ENCODE measurements at places on chromosomes 7 and 10.
A peak's percentile ranks its signal among the peaks of the same experiment; 100 is the strongest.

DNA sequence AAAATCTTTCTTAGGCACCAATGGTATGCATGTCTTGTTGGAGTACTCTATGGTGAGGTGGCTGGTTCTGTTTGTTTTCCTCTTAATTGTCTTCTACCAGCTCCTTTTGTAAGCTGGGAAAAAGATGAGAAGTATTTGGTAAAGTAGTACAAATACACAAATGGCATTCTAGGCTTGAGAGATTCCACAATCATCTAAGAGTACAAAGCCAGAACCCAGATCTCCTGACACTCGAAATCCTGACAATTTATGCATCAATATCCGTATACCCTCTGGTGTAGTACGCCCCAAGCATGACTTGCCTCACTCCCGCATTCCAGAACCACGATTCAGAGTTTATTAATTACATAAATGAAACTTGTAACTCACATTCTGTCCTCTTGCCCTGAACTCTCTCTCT lies 43.5 kb downstream of the CDCA7L start:
- DNase-seq = no peak

DNA sequence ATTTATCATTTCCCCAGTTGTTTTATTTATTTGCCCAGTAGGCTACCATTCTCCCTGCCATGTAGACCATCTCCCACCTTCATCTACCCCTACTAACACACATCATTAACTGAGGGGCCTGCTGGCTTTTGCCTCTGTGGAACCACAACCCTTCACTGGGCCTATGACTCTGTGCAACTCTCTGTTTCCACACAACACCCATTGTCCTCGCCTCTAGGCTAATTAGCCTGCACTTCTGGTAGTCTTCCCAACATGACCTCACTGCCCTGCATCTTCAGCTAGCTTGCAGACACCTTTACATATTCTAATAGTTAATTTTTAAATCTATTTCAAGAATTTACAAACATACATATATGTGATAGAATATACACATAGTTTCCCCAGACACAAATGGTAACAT lies 7.5 kb downstream of the ANKIB1 start:
- no peak for DNase-seq

GRCh38 chr10:28291881-28292297 lies 11.0 kb downstream of the MPP7 start:
- peak; percentile 27 for DNase-seq

DNA sequence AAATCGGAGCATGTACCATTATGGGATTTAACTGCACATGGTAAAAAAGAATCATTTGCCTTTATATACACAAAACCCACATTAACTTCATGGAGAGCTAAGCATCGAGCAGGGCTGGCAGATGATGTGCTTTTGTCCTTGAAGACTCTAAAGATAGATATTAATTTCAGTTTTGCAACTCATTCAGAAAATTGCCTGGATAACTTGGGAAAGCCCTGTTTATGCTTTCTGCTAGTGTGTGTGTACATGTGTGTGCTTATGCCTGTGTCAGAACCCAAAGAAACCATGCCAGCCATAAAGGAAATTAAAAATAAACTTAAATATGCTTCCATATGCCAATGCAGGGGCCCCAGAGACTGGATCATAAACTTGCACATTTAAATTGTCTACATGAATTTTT lies 640.0 kb downstream of the PARD3 start:
- DNase-seq = no peak

- DNase-seq = no peak
Measured at GRCh38 chr10:62166331-62167131, 102.1 kb downstream of the RTKN2 start.

GRCh38 chr10:78475437-78475836 lies 441.8 kb downstream of the RPS24 start:
- no peak for DNase-seq

GRCh38 chr10:72316386-72316700 lies 38.4 kb downstream of the DNAJB12 start:
- DNase-seq = no peak

- DNase-seq = no peak
Measured at GRCh38 chr7:150382844-150383225, 3.7 kb downstream of the ZNF775 start.

GRCh38 chr10:110200503-110200902 lies 6.9 kb upstream of the MXI1 start:
- no peak for DNase-seq
